ENCODE measurements at places on chromosomes 6 and 20. TPM values are rescaled to one million over a fixed set of nuclear protein-coding genes. Genes with fewer than 3 reads are reported as not detected.

DNA sequence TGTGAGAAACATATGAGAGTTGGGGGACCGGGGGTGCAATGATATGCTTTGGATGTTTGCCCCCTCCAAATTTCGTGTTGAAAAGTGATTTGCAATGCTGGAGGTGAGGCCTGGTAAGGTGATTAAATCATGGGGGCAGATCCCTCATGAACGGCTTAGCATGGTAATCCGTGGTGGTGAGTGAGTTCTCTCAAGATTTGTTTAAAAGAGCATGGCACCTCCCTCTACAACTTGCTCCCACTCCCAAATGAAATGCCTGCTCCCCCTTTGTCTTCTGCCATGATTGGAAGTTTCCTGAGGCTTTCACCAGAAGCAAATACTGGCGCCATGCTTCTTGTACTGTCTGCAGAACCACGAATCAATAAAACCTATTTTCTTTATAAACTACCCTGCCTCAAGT is 2.5 kb downstream of the DEK start:
- peaks cover 51% of the 10 kb centered on the region for H3K4me1 ChIP-seq
- no peak overlapping the region for H3K4me3 ChIP-seq
- H3K27ac ChIP-seq: no peak overlapping the region
- no peaks in the 10 kb centered on the region for H3K27me3 ChIP-seq
- peaks cover 65% of the 10 kb centered on the region for H3K36me3 ChIP-seq

- H3K27me3 ChIP-seq: no peaks in the 10 kb centered on the region
- H3K4me1 ChIP-seq: peaks cover 19% of the 10 kb centered on the region
- H3K27ac ChIP-seq: peak overlapping the region; percentile 35
Measured at GRCh38 chr6:137901454-137901853, 34.4 kb downstream of the TNFAIP3 start.

DNA sequence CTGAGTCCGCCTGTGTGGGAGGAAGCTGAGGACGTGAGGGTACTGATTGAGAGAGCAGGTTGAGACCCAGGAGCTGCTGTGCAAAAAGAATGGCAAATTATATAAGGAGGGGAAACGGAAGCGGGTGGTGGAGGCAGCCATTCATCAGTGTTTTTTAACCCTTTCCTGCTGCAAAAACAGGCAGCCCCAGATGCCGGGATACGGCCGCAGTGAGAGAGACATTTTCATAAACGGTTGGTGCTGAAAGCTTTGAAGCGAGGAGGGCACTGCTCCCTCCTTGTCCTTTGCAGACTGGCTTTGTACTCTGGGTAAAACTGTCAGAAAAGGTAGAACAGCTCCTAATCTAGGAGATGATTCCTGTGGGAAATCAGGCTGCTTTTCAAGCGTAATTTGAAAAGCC is 56.4 kb downstream of the TTI1 start:
- DNase-seq: no peak
- no peaks in the 10 kb centered on the region for H3K36me3 ChIP-seq
- no peaks in the 10 kb centered on the region for H3K4me1 ChIP-seq
- H3K27ac ChIP-seq: no peak overlapping the region

- no peak overlapping the region for H3K4me3 ChIP-seq
- DNase-seq: no peak
- H3K27ac ChIP-seq: no peak overlapping the region
Measured at GRCh38 chr20:13922241-13922640, 68.2 kb downstream of the SEL1L2 start.

- DNase-seq: no peak
- peaks cover 42% of the 10 kb centered on the region for H3K36me3 ChIP-seq
- no peak overlapping the region for H3K4me3 ChIP-seq
Measured at GRCh38 chr6:13302291-13302690, 26.0 kb downstream of the TBC1D7 start.

DNA sequence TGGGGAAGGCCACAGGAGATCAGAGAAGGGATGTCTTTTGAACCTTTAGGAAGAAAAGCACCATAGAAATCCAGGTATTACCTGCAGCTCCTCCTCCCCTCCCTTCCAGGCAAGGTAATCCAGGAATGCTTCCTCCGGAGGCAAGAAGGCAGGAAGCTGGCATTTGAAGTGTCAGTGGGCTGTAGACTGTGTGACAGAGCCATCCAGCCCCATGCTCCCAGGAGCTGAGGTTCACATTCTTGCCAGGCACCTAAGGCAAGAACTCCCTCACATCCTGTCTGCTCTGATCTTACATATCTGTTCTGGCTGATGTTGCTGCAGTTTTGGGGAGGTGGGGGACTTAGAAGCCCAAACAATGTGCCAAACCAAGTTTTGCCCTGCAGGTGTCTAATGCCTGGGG is 27.8 kb upstream of the SCUBE3 start:
- H3K27ac ChIP-seq: peak overlapping the region; percentile 54
- DNase-seq: no peak
- peaks cover 44% of the 10 kb centered on the region for H3K4me1 ChIP-seq
- H3K4me3 ChIP-seq: no peak overlapping the region
- H3K27me3 ChIP-seq: no peaks in the 10 kb centered on the region

DNA sequence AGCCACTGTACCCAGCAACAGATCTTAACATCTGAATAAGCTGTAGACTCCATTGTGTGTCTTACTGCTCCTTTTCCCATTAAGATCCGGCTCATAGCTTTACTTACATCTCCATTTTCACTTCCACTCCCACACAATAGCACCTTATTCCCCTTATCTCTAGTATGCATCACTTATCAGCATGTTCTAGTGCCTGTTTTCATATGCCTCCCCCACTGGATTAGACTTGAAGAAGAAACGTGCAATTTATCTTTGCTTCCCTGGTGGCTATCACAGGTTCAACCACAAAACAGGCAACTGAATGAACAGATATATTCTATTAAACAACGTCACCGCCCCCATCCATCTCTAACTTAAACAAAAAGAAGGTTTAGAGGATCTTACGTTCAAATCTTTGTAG is 12.1 kb downstream of the SSR1 start:
- no peaks in the 10 kb centered on the region for H3K4me1 ChIP-seq
- no peak for DNase-seq
- no peak overlapping the region for H3K4me3 ChIP-seq
- no peak overlapping the region for H3K27ac ChIP-seq

DNA sequence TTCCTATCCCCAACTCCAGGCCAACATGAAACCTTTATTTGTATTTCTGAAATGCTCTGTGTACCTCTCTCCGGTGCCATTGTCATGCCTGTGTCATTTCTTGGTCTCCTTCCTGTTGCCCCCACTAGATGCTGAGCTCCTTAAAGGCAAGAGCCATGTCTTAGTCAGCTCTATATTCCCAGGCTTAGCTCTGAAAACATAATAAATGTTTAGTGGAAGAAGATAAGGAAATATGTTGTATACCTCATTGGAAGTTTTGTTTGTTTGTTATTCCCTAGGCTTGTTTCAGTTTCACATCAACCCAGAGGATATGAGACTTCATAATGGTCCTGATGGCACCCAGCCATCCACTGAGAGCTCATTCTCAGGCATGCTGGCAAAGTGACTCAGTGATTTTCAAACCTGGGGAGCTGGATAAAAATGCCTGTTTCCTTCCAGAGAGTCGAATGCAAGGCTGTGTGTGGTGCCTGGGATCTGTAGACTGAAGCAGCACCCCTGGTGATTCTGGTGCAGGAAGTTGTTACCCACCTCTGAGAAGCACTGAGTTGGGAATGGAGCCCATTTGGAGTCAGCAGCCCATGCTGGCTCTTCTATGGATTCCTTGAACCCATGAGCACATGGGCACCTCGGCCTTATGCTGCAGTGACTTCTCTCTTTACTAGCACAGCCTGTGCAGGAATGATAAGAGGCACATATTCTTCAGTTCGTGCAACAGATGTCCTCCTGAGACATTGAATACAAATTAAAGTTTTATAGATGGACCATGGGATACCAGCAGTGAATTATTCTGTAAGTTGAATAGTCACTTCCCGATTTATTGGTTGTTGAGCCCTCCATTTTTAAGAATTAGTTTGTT is 205.2 kb downstream of the FARS2 start:
- no peak overlapping the region for H3K27ac ChIP-seq
- H3K36me3 ChIP-seq: no peaks in the 10 kb centered on the region
- H3K4me3 ChIP-seq: no peak overlapping the region
- DNase-seq: peak; percentile 69
- no peaks in the 10 kb centered on the region for H3K27me3 ChIP-seq

DNA sequence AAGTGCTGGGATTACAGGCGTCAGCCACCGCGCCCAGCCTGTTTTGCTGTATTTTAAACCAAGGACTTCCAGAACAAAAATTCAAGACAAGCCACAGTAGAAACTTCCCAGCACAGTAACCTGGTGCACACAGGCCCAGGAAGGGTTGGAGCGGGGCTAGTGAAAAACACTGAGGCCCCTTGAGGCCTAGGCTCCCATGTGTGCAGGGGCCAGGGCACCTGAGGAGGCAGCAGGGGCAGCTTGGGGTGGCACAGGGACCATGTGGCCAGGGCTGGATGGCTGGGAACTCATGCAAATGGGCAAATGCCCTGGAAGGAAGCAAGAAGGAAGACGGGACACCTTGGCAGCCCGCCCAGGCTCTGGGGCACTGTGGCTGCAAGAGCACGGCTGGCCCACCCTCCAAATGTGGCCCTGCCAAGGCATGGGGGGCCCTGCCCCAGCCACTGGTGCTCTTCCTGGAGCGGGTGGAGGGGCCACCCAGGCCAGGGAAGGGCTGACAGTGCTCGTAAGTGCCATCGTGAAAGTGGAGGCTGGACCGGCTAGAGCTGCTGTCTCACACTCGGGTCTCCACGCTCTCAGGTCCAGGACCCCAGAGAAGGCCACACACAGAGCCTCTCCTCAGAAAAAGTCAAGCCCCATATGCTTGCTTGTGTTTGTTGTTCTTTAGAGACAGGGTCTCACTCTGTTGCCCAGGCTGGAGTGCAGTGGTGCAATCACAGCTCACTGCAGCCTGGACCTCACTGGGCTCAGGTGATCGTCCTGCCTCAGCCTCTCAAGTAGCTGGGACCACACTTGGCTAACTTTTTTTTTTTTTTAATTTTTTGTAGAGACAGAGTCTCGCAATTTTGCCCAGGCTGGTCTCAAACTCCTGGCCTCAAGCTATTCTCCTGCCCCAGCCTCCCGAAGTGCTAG is 10.3 kb downstream of the SLC2A4RG start:
- H3K4me1 ChIP-seq: no peaks in the 10 kb centered on the region
- no peak overlapping the region for H3K27ac ChIP-seq
- H3K4me3 ChIP-seq: no peak overlapping the region
- DNase-seq: no peak
- no peaks in the 10 kb centered on the region for H3K36me3 ChIP-seq

The TRIM31 gene
- total RNA-seq: not detected

The LGSN gene
- total RNA-seq: not detected

The CFB gene
- 0.50 TPM for total RNA-seq

The TP53INP2 gene
- total RNA-seq: 0.88 TPM

Data from SJSA1 (cell line).